ENCODE measurements at places on chromosomes 7 and 10. TPM values are rescaled to one million over a fixed set of nuclear protein-coding genes. Genes with fewer than 3 reads are reported as not detected.

LSM8 gene
- 21.5 TPM for total RNA-seq

VIPR2 gene
- 0.07 TPM for total RNA-seq

ASZ1 gene
- total RNA-seq = not detected

TMEM225B gene
- total RNA-seq = 0.52 TPM

NPTX2 gene
- 3.3 TPM for total RNA-seq

STEAP1B gene
- total RNA-seq = 23.4 TPM

CNTNAP2 gene
- total RNA-seq = under 0.01 TPM

KIF11 gene
- 8.7 TPM for total RNA-seq

INA gene
- 1.3 TPM for total RNA-seq

AMZ1 gene
- 0.50 TPM for total RNA-seq

UFSP1 gene
- total RNA-seq = 4.0 TPM

SPDYE5 gene
- not detected for total RNA-seq

CPA4 gene
- total RNA-seq = 140 TPM

MLXIPL gene
- total RNA-seq = 0.39 TPM

CCT6A gene
- 159 TPM for total RNA-seq

LBX1 gene
- not detected for total RNA-seq

BHLHA15 gene
- total RNA-seq = 1.4 TPM

CAMK1D gene
- total RNA-seq = 7.2 TPM

C10orf62 gene
- total RNA-seq = not detected

ITPRID1 gene
- total RNA-seq = not detected

Data from smooth muscle cell of the pulmonary artery (primary cell).